ENCODE measurements at places on chromosomes 11 and 22. TPM values are rescaled to one million over a fixed set of nuclear protein-coding genes. Genes with fewer than 3 reads are reported as not detected.

The PLAAT4 gene
- 11.6 TPM for total RNA-seq

The LINC01488 gene
- not detected for total RNA-seq

The OR56B4 gene
- not detected for total RNA-seq

The OR51S1 gene
- not detected for total RNA-seq

Measured in stomach (tissue), 19 donors.